ENCODE measurements at places on chromosomes 3 and 15.

- DNase-seq = no peak
These were observed 60.9 kb upstream of the DCBLD2 start for GRCh38 chr3:98962189-98962930.

DNA sequence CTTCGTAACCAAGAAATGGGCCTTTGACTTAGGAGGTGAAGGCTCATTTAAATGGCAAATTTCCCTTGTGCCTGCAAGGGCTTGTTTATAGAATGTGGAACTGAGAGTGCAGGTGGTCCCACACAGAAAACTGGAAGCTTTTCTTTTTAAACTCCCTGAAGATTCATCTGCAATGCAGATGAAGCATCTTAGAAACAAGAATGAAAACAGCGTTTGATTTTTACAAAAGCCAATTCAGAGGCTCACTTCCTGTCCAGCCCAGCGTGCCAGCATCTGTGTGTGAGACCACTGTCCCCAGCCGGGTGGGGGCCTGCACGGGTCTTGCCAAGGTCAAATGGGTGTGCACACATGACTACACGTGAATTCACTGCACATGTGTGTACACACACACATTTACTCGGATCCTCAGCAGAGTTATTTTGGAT lies 94.7 kb downstream of the LINGO1 start:
- peak; percentile 80 for DNase-seq

- no peak for DNase-seq
These were observed 915.1 kb downstream of the MCTP2 start for GRCh38 chr15:95146481-95146880.

- DNase-seq = no peak
These were observed 28.8 kb upstream of the RYK start for GRCh38 chr3:134279466-134279865.

DNA sequence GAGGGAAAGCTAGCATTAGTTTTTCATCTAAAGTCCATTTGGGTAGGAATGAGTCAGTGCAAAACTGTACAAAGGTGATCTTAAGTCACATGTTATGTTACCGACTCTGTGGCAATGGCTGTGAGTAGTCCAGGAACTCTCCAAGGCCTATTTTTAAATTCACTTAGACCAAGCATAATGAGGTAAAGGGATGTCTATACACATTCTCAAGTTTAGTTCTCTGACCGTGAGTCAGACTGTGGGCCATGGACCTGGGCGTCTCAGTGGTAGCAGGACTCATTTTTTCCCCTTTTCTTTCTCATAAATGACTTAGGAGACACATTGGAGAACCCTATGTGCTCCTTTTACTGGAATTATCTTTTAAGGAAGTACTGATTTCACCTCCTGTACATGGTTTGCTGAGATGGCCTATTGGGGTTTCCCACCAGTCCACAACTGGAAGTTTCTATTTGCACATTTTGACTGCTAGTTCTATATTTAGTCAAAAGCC lies 488.7 kb upstream of the TPRG1 start:
- no peak for DNase-seq

GRCh38 chr3:155870945-155871745 lies 695 bp downstream of the GMPS start:
- peak; percentile 75 for DNase-seq

DNA sequence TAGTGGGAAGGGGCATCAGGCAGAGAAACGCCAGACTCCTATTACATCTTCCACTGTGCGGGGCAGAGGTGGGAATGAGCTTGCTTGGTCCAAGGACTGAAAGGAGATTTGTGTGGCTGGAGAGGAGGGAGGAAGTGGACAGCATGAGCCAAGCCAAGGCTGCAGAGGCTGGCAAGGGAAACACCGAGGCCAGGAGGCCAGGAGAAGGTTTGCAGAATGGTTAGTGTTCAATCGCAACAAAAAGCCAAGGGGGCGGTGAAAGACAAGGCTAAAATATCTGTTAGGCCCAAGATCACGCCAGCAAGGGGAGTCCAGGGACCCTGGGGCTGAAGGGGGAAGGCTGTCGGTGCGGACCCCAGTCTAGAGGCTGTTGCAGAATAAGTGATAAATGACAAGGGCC lies 75.8 kb downstream of the CPN2 start:
- peak; percentile 57 for DNase-seq

DNA sequence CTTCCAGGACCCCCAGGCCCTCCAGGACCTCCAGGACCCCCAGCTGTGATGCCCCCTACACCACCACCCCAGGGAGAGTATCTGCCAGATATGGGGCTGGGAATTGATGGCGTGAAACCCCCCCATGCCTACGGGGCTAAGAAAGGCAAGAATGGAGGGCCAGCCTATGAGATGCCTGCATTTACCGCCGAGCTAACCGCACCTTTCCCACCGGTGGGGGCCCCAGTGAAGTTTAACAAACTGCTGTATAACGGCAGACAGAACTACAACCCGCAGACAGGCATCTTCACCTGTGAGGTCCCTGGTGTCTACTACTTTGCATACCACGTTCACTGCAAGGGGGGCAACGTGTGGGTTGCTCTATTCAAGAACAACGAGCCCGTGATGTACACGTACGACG lies 22.1 kb upstream of the CMSS1 start:
- DNase-seq = no peak

DNA sequence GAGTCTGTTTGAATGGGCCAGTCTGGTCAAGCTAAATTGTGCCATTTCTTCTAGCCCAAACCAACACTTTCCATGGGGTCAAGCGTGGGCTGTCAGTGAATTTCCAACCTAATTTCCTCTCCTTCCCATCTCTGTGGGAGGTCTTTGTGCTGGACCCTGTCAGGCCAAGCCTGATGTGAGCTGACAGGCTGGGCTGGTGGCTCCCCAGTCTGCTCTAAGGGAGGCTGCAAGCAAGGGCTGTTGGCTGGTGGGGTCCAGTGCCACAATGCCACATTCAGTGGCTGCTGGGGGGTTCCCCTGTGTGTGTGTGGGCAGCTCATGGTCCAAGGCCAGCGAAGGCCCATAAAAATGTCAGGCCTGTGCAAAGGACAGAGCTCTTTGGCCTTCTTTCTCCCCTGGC lies 216.1 kb downstream of the OPA1 start:
- no peak for DNase-seq

GRCh38 chr3:14623569-14624051 lies 28.0 kb upstream of the CCDC174 start:
- no peak for DNase-seq

GRCh38 chr3:190773948-190774347 lies 88.5 kb downstream of the GMNC start:
- DNase-seq = no peak

DNA sequence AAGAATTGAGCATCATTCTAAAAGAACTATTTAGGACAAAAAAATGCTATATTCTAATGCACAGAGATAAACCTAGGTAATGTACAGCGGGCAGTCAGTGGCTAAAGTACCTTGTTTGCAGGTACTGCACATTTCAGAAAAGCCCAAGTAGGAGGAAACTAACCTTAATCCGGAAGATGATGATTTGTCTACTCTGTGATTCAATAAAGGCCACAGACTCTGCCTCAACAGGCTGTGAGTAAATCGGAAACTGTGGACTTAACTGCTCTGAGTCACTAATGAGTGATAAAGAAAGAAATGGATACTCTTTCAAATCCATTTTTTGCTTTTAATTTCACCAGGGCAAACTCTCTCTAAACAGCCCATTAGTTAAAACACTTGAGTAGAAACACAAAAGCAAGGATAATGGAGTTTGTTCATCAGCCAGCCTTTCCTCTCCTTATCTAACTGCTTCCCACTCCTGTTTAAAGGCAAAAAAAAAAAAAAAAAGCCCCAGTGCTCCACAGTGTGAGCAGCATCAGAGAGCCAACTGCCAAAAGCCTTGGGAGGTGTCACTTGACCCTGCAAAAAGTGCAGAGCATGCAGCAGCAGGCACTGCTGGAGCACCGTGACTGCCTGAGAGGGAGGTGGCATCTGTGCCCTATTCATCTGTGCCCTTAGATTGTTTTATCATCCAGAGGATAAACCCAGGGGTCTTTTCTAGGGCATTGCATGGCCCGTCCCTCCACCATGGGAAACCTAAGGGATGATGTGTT lies 187.7 kb downstream of the SATB1 start:
- no peak for DNase-seq

GRCh38 chr15:24877174-24877573 lies 77.6 kb upstream of the SNRPN start:
- DNase-seq = no peak

Data from sciatic nerve (tissue), 2 donors.